ENCODE measurements at places on chromosomes 11 and 22. TPM values are rescaled to one million over a fixed set of nuclear protein-coding genes. Genes with fewer than 3 reads are reported as not detected.

MUC5AC gene
- total RNA-seq, result not detected

- peak; percentile 67 for DNase-seq
Observed at GRCh38 chr11:96306933-96307775, 35.8 kb downstream of the MAML2 start.

DNA sequence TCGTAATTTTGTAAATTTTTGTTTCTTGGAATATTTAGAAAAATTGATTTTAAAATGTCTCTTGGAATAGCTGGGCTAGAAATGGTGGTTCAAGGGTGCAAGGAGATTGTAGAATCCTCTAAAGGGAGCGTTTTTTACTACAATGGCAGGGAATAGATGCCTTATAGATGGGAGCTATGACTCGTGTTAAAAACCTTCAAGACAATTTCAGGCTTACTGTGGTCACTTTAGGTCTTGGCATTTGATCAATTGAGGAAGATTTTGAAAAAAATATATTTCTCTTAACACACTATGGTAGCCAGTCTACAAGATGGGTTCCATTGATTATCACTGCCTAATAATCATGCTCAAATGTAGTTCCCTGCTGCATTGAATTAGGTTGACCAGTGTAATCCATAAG, 25.0 kb downstream of the METTL15 start:
- no peak for DNase-seq

DNA sequence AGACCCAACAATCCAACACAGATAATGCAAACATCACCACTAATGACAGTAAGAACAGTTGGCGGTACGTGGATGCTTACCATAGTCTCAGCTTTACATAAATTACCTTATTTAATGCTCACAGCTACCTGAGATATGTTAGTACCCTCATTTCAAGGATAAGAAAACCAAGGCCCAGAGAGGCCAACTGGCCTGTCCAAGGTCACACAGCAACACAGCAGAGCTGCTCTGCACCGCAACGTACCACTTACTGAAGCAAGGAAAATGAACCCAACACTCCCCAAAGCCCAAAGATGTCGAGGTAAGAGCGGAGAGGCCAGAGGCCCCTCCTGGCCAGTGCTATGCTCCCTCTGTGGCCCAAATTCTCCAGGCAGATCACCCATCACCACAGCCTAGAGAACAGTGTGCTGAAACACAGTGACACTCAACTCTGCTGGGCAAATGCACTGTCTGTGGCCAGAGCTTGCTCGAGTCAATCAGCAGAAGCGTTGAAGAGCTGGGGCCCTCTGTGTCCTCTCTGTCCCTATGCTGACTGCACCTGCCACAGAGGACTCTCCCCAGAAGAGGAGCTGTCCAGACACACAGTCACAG, 14.0 kb downstream of the SHANK2 start:
- no peak for DNase-seq

DNA sequence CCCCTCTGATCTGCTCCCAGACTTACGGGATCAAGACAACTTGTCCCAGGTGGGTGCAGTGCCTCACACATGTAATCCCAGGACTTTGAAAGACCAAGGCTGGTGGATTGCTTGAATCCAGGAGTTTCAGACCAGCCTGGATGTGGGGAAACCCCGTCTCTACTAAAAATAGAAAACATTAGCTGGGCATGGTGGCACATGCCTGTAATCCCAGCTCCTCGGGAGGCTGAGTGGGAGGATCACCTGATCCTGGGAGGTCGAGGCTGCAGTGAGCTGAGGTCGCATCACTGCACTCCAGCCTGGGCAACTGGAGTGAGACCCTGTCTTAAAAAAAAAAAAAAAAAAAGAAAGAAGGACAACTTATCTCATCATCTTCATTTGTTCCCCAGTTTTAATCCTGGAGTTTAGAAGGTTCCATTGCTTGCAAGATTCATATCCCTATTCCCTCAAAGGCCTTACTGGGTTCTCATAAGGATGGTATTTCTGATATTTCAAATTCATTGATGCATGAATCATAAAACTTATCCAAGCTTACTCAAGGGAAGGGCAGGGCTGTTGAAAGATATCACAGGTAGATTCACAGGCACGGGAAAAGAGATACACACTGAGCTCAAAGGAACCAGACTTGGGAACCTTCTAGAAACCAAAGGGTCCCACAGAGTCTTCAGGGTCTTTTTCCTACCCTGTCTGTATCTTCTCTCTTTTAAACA, 14.6 kb downstream of the ENDOD1 start:
- DNase-seq, result no peak

GRCh38 chr11:80846979-80847378, 1406.1 kb upstream of the TENM4 start:
- no peak for DNase-seq

CRYBB1 gene
- total RNA-seq, result 1.4 TPM

DNA sequence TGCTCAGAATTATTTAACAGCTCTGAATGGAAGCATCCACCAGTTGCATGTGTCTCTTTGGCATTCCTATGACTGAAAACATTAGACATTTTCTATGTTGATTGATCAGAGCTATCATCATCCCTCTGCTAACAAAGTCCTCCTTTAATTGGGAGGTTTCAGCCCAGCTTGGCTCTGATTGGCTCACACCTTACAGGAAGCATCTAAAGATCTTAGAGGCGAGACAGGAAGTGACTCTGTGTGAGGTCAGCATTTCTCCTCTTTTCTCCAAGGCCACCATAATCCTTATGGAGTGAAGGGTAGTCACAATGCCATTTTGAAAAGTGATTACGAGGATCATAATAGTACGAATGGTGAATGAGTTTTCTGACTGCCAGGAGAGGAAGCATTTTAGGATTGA, 260.8 kb downstream of the MIAT start:
- no peak for DNase-seq

DNA sequence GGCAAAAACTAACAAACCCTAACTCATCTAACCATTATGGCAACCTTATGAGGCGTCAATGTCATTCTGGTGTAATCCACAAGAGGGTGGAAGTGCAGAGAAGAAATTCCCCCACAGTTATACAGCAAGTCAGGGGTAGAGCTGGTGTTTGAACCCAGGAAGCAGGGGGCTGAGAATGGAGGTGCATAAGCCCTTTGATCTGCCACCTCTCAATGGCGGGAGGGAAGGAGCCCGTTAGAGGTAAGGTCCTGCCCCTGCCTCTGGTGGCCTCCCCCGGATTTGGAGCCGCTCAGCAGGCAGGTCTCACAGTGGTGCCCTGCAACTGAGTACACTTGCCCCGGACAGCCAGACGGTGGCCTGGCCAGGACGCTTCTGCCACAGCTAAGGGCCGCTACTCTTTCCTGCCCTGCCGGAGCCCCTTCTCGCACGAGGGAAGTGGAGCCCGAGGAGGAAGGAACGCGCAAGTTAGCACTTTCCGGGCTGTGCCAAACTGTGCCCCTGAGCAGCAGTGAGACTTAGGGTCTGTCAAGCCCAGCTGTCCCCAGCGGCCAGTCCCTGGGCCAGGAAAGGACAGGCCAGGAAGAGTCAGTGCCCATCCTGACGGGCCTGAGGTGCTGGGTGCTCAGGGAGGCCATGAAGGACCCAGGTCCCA, 1.1 kb downstream of the FXYD2 start:
- no peak for DNase-seq

GRCh38 chr22:43230971-43231723, 44.2 kb upstream of the TTLL12 start:
- DNase-seq, result peak; percentile 33

GRCh38 chr22:41009222-41009948, 58.2 kb downstream of the RBX1 start:
- no peak for DNase-seq

DNA sequence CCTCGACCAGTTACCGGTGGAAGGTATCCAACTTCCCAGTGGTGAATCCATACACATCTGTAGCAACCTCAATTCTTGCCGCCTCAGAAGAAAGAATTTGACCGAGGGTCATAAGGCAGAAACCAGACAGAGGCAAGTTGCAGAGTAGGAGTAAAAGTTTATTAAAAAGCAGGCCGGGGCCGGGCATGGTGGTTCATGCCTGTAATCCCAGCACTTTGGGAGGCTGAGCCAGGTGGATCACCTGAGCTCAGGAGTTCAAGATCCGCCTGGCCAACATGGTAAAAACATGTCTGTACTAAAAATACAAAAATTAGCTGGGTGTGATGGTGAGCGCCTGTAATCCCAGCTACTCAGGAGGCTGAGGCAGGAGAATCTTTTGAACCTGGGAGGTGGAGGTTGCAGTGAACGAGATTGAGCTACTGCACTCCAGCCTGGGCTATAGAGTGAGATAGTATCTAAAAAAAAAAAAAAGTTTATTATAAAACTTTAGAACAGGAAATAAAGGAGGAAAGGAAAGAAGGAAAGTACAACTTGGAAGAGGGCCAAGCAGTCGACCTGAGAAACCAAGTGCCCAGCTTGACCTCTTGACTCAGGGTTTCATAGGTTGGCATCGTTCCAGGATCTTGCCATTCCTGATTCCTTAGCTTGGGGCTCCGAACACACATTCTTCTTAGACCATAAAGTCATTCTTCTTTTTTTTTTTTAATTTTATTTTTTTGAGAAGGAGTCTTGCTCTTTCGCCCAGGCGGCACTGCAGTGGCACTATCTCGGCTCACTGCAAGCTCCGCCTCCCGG, 27.8 kb downstream of the RGL4 start:
- DNase-seq, result no peak

GRCh38 chr11:14768526-14769188, 123.4 kb downstream of the CYP2R1 start:
- DNase-seq, result no peak

- DNase-seq, result no peak
Observed at GRCh38 chr11:122850076-122850631, 11.9 kb downstream of the CRTAM start.

GRCh38 chr11:71489311-71490043, 36.5 kb downstream of the NADSYN1 start:
- no peak for DNase-seq

LGR4 gene
- total RNA-seq, result 65.7 TPM

- no peak for DNase-seq
Observed at GRCh38 chr22:20438678-20439492, 1.3 kb upstream of the SCARF2 start.

GRCh38 chr22:48051796-48052620, 1289.6 kb downstream of the TBC1D22A start:
- DNase-seq, result no peak

DNA sequence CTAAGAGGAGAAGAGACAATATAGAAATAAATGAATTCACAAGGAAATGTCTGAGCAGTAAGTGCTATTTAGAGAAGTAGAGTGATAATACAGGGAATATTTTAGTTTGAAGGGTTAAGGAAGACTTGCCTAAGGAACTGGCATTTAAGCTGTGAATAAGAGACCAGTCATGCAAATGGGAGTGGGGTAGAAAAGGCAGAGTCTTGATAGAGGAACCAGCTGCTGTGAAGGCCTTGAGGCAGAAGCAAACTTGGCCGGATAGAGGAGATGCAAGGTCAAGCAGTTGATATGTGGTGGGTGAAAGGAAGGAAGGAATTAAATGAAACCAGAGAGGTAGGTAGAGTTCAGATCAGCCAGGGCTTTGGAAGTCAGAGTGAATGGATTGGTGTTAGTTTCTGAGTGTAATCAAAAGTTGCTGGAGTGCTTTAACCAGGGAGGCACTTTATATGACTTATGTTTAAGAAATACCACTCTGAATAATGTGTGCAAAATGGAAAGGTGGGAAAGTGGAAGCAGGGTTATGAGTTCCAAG, 198.4 kb upstream of the SESN3 start:
- no peak for DNase-seq

TBX10 gene
- total RNA-seq, result not detected

DNA sequence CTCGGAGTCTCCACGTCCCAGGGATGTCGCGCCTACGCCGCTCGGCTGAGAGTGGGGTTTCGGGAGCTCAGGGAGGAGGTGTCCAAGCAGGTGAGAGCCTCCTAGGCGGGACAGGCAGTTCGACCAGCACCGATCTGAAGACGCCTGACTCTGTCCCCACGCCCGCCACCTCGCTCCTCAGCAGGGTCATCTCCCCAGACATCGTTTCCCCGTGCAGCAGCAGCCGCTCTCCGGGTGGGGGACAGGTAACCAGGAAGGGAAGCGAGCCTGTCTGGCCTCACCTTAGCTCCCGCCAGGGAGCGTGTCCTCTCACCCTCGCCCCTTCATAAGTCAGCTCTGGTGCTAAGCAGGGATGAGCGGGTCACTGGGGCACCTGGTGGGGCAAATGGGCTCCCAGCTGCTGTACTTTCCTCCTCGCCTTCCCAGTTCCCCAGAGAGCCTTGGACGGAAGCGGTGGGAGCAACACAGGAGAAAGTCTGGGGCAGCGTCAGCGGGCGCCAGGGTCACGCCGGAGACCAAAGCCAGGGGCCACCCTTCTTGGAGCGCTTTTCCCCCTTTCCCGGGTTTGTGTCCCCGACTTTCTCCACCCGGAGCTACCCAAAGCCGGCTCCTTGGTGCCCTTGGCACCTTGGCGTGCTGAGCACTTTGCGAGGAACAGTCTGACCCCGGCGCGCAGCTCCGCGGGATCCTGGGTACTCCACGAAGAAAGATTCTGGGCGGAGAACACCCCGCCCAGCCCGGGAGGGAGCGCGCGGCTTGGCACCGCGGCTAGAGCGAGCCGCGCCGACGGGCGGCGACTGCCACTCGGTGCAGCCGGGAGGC, 1.6 kb downstream of the SPON1 start:
- no peak for DNase-seq

MGAT3 gene
- 30.0 TPM for total RNA-seq

DNA sequence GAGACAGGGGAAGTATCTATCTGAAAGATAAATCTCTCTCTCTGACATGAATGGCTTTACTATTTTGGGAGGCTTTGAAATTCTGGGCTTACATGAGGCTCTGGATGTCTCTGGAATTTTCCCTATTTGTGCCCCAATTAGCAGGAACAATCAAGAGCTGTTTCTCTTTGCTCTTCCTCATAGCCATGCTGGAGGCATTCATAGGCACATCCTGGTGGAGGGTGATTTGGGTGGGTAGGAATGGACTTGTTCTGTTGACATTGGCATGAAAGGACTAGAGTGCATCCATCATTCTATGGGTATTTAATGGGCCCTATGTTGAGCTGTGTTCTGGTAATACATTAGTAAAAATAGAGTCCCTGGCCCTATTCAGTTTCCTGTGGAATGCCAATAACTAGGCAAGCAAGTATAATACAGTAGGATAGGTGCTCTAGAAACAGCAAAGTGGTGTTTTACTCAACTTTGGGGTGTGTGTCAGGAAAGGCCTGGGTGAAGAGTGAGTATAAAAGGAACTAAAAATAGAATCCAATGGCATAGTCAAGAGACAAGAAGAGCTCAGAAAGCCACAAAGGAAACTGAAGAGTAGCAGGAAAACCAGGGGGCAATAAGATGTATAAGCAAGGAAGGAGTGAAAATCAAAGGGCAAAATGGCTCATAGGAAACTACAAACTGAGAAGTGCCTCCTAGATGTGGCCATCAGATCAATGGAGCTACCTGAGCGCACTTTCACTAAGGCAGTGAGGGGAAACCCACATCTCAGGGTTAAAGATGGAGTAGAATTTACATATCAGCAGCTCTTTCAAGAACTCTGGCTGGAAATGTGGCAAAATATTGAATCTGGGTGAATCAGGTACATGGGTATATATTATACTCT, 45.0 kb downstream of the CWC15 start:
- DNase-seq, result no peak

DNA sequence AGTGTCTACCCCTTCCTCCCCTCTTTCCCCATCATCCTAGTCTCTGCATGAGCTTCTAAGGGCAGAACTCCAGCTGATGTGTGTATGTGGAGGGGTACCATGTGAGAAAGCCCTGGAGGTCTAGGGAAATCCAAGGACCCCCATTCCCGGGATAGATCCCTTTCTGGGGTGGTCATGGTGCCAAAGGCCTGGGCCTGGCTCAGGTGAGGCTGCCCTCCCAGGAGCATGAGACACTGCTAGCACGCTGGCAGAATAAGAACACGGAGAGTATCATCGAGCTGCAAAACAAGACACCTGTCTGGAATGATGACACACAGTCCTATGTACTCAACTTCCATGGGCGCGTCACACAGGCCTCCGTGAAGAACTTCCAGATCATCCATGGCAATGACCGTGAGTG, 19.6 kb downstream of the TUB start:
- DNase-seq, result no peak

TEX54 gene
- total RNA-seq, result not detected

Measured in spinal cord (tissue), 10 donors.